ENCODE measurements at places on chromosomes 6 and 20.

GRCh38 chr6:26131618-26132017 lies 44.4 kb downstream of the HFE start:
- no peak for DNase-seq

DNA sequence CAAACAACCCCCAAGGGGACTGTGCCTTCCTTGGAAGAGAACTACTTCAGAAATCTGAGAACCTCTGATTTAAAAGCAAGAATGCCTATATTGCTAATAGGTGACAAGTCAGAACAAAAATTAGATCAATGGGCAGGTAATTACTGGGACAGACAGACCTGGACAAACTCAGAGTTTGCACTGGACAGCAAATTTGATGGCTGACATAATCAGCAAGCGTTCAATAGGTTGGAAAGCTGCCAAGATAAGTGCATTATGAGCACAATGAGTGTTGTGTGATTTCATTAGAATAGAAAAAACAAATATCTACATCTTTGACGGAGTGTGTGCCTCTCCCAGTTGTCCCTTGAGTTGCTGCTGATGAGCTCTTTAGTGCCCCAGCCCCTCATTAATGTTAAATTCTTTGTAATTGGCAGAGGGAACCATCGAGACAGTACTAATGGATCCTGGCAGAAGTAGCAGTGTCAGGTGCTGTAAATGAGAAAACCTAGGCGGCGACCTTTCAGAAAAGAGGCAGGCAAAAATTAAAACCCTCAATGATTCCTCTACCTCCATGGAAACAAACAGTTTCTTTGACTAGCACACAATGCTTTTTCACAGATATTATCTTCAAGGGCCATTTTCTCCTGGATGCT lies 116.5 kb upstream of the COL21A1 start:
- DNase-seq: no peak

- DNase-seq: no peak
These were observed 78.9 kb upstream of the KCNK16 start for GRCh38 chr6:39401376-39401775.

DNA sequence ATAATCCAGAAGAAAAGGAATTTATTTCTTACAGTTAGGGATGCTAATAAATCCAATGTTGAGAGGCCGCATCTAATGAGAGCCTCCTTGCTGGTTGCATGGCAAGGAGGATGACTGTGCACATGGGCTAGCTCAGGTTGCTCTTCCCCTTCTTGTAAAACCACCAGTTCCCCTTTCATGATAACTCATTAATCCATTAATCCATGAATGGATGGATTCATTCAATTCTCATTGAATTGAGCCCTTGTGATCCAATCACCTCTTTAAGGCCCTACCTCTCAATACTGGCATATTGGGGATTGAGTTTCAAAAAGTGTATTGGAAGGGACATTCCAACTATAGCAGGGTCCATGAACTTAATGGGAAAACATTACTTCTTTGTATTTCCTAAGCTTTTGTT lies 149.5 kb downstream of the BMP2 start:
- DNase-seq: no peak

- no peak for DNase-seq
These were observed 14.8 kb upstream of the LPA start for GRCh38 chr6:160678744-160679401.

- DNase-seq: no peak
These were observed 37.9 kb upstream of the RCAN2 start for GRCh38 chr6:46528961-46529750.
